Mucosa of gallbladder (tissue), 1 donor: ENCODE measurements at places on chromosomes 7 and 10.

DNA sequence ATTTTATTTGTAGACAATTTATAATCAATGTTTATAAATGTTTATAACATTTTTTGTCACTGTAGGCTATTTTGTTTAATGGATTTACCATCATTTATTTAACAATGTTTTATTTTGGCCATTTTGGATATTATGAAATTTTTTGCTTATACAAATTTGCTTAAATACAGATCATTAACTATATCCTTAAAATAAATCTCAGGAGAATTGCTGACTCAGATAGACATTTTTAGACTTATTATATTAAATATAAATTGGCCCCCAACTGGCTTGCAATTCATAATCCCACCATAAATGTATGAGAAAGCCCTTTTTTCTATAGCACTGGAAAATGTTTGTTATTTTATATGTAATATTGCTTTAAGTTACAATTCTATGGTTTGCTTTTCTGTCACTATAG, 3.8 kb upstream of the CLRN3 start:
- no peak for DNase-seq

DNA sequence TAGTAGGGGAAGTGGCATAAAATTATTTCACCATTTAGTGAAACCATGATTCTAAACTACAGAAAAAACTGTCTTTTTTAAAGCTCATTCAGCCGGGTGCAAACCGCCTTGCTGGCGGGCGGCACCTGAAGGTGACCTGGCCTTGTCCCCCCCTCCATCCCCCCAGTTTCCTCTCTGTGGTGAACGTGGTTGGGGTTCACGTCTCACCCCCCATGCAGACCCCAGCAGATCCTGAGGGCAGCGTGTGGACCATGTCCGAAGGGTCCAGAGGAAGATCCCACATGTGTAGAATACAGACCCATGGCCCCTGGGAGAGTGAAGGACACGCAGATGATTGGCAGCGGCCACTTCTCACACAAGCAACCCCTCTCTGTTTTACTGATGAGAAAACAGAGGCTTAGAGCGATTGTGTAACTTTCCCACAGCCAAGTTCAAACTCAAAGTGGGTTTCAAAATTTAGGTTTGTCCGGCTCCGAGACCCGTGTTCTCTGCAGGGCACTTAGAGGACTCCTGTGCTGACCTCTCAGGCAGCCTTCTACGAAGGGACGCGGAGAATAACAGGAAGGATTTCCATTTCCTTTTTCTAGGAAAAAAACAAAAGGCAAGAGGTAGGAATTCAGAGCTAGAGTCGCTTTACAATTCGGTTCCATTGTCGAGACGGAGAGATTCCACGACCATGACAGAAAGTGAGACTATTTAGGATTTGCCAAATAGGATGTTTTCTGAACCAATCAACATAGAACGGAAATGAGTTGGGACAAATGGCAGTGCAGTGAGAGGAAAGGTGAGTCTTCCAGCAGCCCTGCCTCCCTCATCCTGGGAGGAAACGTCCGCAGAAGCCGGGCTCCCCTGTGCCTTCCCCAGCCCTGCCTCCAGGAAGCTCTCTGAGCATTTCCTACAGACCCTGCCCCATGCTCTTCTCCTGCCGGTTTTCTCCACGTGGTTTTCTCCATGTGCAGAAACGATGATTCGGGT, 67.6 kb upstream of the PITRM1 start:
- DNase-seq, result no peak

GRCh38 chr10:30185341-30185740, 126.0 kb upstream of the JCAD start:
- no peak for DNase-seq

DNA sequence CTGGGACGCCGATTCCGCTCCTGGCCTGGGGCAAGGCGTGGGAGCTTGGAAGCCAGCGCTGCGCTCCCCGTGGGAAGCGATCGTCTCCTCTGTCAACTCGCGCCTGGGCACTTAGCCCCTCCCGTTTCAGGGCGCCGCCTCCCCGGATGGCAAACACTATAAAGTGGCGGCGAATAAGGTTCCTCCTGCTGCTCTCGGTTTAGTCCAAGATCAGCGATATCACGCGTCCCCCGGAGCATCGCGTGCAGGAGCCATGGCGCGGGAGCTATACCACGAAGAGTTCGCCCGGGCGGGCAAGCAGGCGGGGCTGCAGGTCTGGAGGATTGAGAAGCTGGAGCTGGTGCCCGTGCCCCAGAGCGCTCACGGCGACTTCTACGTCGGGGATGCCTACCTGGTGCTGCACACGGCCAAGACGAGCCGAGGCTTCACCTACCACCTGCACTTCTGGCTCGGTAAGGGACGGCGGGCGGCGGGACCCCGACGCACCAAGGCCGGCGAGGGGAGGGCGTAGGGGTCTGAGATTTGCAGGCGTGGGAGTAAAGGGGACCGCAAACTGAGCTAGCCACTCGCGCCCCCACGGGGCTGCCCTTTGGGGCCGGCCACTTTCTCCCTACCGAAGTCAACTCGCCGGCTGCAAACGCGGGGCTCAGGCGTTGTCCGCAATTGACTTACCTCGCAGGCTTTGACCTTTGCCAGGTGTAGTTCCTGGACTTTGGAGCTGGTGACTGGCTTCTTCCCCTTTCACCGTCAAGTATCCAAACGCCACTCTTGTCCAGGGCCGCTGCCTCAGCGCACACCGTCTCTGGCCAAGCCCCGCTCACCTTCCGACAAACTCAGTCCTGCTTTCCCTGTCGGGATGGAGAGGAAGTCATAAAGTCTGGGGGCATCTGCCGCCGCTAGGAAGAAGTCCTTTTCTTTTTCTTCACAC, at the start of gene SCIN:
Gene SCIN, plus strand, starts transcription at position 187 of the 928 bp plus-strand sequence. Its CDS starts 67 bp downstream, at position 254.
- peak; percentile 57 for DNase-seq

- peak; percentile 89 for DNase-seq
These were observed 1.5 kb downstream of the PTPN12 start for GRCh38 chr7:77538281-77539212.

- DNase-seq, result no peak
These were observed 144.7 kb upstream of the INHBA start for GRCh38 chr7:41847606-41848005.
